Peyer's patch (tissue), 4 donors: ENCODE measurements at places on chromosomes 12 and 14. TPM values are rescaled to one million over a fixed set of nuclear protein-coding genes. Genes with fewer than 3 reads are reported as not detected.

GRCh38 chr14:99551034-99551922 lies 52.7 kb downstream of the CCDC85C start:
- DNase-seq, result no peak

- DNase-seq, result no peak
These were observed 251.2 kb upstream of the EGLN3 start for GRCh38 chr14:34201909-34202637.

- peak; percentile 72 for DNase-seq
These were observed 39.7 kb downstream of the PSMA6 start for GRCh38 chr14:35331605-35332516.

DNA sequence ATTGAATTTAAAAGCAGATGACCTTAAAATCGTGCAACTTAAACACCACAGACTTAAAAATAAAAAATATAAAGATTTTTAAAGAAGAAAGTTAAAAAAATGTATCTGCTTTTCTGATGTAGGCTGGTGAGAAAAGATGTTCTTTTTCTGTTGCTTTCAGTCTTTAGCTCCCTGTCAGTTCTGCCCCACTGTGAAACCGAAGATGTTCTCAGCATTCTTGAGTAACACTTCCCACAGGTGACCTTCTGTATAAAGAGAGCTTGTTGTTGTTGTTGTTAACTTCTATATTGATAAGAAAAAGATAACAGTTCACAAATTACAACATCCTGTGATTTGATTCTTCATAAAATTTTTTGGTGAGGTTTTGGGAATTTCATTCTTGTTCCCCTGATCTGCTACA lies 377.9 kb upstream of the RGS6 start:
- no peak for DNase-seq

- DNase-seq, result no peak
These were observed 70.5 kb downstream of the NUAK1 start for GRCh38 chr12:106068296-106068695.

GRCh38 chr14:24844011-24844410 lies 205.9 kb downstream of the STXBP6 start:
- DNase-seq, result peak; percentile 61

DNA sequence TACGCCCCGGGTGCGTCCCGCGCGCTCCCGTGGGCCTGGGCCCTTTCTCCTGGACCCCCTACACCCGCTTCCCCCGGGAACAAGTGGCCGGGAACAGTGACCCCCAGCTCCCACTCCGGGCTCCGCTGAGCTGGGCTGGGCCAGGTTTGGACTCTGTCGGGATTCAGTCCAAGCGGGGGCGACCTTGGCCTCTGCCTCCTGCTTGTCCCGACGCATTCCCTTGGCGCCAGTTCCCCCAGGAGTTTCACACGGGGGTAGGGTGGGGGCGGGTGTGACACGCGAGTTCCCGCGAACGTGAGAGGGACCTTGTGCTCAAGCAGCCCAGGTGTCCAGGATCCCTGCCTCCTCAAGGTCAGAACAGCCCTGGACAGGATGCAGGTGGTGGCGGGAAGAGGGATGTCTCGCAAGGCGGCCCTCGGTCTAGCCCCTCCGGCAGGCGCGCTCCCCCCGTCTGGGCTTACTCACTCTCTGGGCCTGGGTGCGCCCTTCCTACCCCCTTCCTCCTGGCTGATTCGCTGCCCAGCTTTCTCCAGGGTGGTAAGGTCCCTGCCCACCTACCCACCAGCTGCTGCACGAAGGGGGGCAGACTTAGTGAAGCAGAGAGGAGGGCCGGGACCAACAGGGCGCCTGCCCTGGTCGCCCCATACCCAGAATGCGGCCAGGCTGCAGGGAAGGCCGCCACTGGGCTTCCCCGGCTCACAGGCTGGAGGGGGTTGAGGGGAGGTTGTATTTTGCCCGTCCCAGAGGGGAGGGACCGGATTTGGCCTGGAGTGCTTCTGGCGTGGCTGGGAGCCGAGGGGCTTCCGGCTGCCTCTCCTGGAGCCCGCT lies 862 bp downstream of the CRIP2 start:
- no peak for DNase-seq

- no peak for DNase-seq
These were observed 1469.3 kb downstream of the AACS start for GRCh38 chr12:126534495-126534894.

GRCh38 chr14:64217834-64218233 lies 76.3 kb downstream of the ESR2 start:
- no peak for DNase-seq

DNA sequence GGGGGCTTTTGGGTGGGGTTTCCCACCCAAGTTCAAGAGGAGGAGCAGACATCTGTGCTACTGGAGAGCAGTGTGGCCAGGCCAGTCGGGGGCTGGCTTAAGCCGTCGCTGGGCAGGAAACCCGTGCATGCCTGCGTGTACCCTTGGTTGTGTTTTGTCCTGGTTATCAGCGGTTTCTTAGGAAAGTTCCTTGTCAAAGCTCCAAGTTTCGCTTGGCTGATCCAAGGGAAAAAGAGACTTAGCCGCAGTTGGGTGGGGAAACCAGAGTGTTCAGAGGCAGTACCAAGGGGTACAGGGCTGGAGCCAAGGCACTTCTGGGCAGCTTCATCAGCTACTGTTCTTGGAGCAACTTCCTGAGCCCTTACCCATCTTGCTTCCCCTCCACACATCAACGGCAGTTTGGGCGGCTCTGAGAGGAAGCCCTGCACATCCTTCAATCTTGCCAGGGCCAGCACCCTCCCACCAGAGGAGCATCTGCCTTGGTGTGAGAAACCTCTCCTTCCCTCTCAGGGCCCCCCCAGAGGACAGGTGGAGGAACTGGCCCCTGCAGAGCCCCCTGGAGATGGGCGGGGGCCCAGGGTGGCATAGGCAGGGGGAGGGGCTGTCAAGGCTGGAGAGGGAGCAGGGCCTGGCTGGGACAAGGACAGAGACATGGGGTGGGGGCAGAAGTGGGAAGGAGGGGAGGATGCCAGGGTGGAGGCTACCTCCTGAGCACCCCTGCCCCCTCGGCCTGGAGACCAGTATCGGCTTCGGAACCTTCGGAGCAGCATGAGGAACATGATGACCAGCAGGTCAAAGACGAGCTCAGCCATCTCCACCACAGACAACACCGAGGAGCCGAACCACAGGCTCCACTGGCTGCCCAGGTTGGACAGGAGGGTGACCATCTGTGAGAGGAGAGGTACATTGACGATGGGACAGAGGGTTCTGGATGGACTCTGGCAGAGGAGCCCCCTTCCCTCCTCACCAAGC lies 5.8 kb upstream of the TNFRSF1A start:
- DNase-seq, result no peak

GRCh38 chr12:62693376-62694050 lies 226.9 kb downstream of the MON2 start:
- DNase-seq, result no peak

DNA sequence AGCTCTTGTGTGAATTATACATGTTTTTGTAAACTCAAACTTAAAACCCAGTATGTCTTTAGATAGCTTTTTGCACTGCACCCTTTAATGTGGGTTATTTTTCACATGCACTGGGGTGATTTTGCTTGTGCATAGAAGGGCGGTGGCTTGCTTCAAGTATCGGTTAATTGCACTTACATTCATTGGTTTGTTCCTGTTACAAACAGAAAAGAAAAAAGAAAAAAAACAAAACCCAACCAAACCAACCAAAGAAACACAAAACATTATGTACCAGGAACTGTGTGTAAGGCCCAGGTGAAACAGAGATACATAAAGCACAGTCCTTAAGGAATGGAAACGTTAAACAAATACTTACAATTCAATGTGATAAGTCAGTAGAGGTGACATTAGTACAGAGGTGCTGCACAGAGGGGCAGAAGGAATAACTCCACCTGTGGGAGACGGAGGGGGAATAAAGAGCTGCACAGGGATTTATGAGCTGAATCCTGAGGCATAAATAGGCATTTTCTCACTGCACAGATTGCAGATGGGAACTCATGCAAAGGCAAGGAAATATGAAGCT lies 151.4 kb downstream of the KTN1 start:
- DNase-seq, result no peak

DNA sequence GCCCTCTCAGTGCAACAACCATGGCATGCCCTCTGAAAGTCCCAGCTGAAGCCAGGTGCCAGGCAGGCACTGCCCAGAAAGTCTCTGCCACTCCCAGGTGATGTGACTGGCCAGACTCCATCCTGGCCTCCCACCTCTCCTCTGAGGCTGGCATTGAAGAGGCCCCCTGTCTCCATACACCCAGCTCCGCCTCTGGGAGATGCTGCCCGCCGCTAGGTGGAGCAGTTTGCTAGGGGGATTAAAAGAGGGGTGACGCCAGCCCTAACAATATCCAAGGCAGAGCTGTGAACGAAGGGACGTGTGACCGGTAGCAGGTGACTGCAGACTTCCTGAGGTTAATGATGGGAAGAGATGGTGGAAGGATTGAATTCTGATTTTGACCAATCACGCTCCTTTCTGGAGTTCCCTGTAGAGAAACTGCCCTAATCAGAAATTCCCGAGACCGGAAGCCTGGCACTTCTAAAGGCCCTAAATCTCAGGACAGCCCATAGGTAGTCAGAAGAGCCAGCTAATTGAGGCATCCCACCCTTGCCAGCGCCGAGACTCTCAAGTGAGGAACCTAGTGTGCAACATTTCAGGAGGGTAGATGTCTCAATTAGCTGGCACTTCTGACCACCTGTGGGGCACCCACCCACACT lies 8.3 kb upstream of the PLEK2 start:
- peak; percentile 66 for DNase-seq

DNA sequence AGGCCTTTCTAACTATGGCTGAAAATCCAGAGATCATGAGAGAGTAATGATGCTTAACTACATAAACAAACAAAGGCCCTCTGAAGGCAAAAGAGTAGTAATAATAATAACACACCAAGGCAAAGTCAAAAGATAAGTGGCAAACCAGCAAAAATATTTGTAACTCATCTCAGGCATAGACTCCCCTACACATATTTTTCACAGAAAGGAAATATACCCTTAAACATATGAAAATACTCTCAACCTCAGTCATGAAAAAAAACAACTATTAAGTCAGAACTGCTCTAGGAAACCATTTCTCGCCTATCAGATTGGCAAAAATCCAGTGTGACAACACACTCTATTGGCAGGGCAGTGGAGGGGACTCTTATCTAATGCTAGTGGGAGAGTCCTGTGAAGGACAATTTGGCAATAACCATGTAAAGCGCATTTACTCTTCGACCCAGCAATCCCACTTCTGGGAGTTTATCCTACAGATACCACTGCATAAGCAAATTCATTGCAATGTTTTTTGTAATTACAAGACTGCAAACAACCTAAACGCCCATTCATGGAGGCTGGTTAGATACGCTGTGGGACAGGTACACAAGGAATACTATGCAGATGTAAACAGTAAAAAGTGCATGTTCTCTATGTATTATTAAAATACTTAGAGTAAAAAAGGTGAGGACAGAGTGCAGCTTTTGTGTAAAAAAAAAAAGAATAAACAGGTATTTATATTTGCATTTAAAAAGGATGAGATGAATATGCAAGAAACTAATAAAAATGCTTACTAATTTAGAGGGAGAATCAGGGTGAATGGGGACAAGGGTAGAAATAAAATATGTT lies 26.0 kb upstream of the IL22 start:
- no peak for DNase-seq

DNA sequence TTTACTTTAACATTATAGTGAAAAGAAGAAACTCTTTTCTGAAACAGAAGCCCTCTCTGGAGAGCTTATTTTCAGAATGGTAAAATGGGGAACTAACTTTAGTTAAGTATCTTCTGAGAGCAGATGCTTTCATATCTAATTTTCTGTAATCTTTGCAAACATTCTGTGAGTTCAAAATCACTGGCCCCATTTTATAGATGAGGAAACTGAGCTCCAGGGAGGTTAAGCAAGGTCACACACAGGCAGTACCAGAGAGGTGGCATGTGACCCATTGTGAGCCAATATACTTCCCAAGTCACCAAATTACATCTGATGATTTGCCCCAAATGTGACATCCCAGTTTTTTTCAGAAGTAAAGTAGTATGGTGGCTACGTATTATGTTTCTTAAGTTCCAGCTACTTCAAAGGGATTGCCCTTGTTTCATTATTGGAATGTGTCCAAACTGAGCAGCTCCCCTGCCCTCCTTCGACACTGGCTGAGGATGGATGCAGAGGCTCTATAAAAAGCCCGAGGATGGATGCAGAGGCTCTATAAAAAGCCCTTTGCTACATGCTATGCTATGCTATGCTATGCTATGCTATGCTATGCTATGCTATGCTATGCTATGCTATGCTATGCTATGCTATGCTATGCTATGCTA lies 36.2 kb upstream of the NUDT4 start:
- no peak for DNase-seq

DNA sequence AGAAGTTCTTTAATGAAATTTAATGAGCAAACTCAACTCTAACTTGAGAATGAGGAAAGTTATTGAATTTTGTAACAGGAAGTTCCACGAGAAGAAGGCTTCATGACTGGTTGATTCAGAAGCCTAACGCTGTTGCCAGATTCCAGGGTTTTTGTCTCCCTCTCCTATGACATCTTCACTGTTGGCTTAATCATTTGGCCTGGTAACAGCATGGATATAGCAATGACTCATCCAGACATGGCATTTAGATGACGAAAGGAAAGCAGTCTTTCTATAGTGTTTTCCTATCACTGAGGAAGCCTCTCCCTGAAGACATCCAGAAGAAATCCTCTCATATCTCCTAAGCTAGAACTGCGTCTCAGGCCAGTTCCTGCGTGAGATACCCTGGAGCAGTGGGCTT lies 9.4 kb upstream of the KCNA1 start:
- no peak for DNase-seq

- no peak for DNase-seq
These were observed 1.4 kb upstream of the GLRX5 start for GRCh38 chr14:95533391-95533821.

- DNase-seq, result no peak
These were observed 156.4 kb downstream of the ESR2 start for GRCh38 chr14:64137657-64138290.

- DNase-seq, result no peak
These were observed 131.8 kb upstream of the C14orf180 start for GRCh38 chr14:104447750-104448149.

- no peak for DNase-seq
These were observed 31.2 kb downstream of the NUAK1 start for GRCh38 chr12:106107566-106107965.

The BTBD6 gene
- 56.6 TPM for total RNA-seq

The PMCH gene
- total RNA-seq, result not detected

The RIN3 gene
- total RNA-seq, result 43.6 TPM

The SLC35F4 gene
- total RNA-seq, result not detected

The NUDT14 gene
- total RNA-seq, result 47.7 TPM

The DCN gene
- 323 TPM for total RNA-seq

The SELPLG gene
- total RNA-seq, result 9.4 TPM

The BHLHE41 gene
- total RNA-seq, result 0.18 TPM
